PC-3 (cell line): ENCODE measurements at places on chromosomes 1 and 21. TPM values are rescaled to one million over a fixed set of nuclear protein-coding genes. Genes with fewer than 3 reads are reported as not detected.

Gene AMPD2
- 75.3 and 128 TPM in 2 replicates for total RNA-seq

Gene CSMD2
- total RNA-seq = not detected in 2 replicates

Gene CCDC185
- total RNA-seq = not detected in 2 replicates

Gene OR2M3
- not detected in 2 replicates for total RNA-seq

Gene AZIN2
- 2.2 and 3.3 TPM in 2 replicates for total RNA-seq

Gene RGS4
- 6.0 and 16.6 TPM in 2 replicates for total RNA-seq

Gene CYP2J2
- total RNA-seq = 0.44 and 0.75 TPM in 2 replicates

- DNase-seq = no peak
Measured at GRCh38 chr1:245988393-245989078, 518.5 kb downstream of the SMYD3 start.

DNA sequence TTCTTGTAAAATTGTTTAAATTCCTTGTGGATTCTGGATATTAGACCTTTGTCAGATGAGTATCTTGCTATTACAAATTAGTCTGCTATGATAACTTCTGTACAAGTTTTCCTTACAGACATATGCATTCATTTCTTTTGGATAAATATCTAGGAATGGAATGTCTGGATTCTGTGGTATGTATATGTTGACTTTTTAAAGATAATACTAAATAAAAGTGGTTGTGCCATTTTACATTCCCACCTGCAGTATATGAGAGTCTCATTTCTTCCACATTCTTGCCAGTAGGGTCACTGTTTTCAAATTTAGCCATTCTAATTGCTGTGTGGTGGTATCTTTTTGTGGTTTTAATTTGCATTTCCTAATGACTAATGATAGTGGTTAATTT, 53.9 kb downstream of the SYDE2 start:
- DNase-seq = peak; percentile 49

DNA sequence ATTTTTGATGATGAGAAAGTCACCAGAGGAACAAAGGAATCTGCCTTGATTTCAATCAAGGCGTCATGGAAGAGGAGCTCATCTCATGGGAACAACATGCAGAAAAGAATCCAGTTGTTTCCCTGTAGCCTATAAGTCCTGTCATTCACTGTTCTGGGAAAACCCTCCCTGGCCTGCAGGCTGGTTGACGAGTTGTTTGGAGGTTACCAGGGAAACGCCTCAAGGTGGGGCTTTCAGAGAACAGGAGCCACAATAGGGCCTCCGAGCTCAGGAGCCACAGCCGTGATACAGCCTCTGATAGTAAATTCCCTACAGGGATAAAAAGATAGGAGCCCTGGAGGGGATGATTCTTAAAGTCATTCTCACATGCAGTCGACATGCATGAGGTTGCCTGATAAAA, 135.2 kb downstream of the PSMG1 start:
- peak; percentile 81 for DNase-seq

- no peak for DNase-seq
Measured at GRCh38 chr1:234559902-234560676, 49.9 kb downstream of the IRF2BP2 start.

DNA sequence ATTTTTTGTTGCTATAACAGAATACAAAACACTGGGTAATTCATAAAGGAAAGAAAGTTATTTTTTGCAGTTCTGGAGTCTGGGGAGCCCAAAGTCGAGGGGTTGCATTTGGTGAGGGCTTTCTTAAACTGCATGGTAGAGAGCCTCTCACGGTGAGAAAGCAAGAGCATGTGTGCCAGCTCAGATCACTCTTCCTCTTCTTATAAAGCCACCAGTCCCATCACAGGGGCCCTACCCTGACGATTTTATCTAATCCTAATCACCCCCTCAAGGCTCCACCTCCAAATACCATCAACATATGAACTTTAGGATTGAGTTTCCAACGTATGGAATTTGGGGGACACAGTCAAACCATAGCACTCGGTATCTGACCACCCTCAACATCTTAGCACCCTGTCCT, 1.0 kb upstream of the STRIP1 start:
- no peak for DNase-seq

GRCh38 chr21:45390121-45390751, 14.7 kb upstream of the COL18A1 start:
- DNase-seq = no peak

DNA sequence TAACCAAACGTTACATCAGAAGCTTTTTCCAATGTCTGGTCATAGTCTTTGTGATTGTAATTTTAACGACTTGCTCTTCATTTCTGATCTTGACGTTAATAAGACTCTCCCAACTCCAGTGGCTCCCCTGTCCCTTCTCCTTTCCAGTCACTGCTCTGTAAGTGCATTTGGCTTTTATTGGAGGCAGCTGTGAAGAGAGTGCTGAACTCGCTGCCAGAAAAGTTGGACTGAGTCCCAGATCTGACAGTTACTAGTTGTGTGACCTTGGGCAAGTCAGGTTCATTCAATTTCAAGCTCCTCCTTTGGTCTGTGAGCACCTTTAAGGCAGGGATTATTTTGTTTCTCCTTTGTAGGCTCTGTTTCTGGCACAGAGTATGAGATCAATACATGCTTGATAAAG, 109.6 kb upstream of the TSPAN2 start:
- DNase-seq = peak; percentile 26

- peak; percentile 13 for DNase-seq
Measured at GRCh38 chr1:96538883-96539282, 182.7 kb upstream of the PTBP2 start.

- no peak for DNase-seq
Measured at GRCh38 chr1:67605209-67605780, 79.7 kb upstream of the GADD45A start.

DNA sequence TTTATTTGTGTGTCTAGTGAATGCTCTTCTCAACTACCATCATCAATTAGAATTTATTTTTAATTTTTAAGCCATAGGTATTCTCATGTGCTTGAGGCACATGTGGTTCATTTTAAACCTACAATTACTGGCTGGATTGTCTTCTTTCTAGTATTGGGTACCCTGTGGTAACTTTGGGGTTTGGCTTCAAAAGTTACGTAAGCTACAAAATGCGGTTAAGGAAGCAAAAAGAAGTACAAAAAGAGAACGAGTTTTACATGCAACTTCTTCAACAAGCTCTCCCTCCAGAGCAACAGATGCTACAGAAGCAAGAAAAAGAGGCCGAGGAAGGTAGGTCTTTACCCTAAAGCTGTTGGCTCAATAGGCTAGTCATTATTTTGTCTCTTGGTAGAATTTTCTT, 25.8 kb downstream of the MACO1 start:
- no peak for DNase-seq

- no peak for DNase-seq
Measured at GRCh38 chr21:42654179-42654912, 925 bp downstream of the PDE9A start.

GRCh38 chr1:235739124-235739523, 89.5 kb upstream of the GNG4 start:
- DNase-seq = peak; percentile 74

DNA sequence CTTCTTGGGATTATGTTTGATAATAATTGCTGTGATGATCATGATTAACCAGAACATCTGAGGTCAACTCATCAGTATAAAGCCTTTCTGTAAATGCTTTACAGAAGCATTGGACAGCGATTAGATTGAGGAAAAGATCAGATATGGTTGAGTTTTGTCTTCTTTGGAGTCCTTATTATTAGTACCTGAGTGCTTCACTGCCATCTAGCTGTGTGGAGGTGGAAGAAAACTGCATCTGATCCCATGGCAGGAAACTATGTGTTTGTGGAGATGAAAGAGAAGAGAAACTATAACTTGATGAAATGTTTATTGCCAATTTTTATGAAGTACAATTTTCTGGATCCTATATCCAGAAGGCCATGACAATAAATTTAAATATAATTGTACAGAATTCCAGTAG, 11.4 kb downstream of the FLG2 start:
- DNase-seq = peak; percentile 40
